ENCODE measurements at places on chromosomes 12 and 14.
A peak's percentile ranks its signal among the peaks of the same experiment; 100 is the strongest.

DNA sequence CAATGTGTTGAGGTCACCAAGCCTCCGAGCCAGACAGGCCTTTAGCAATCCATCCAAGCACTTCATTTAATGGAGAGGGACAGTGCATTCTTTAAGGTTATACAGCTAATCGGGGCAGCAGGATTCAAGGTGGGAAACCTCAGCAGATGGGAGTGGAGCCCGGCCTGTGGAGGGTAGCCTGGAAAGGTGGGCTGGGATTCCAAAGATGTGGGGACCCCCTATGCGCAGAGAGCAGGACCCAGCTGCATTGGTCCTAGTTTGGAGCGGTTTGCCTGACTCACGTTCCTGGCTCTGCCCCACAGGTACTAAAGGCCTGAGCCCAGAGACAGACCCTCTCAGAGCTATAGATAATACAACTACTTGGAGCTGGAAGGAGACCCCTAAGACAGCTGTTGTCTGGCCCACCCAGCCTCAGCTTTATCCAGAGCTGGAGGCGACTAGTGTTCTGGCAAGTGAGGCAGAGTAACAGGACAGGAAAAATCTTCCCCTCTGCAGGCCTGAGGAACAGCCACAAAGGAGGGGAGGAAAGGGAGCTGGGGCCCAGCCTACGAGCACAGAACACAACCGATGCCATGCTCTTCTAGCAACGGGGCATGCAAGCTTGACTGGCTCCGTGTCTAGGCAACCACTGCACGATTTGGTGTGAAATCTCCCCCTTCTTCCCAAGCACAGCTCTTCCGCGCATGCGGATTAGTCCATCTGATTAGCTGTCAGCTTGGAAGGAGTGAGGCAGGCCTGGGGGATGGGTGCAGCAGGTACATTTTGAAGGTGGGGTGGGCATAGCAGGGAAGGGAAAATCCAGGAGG lies 1.1 kb upstream of the MYH7 start:
- H3K4me1 ChIP-seq, result no peaks in the 10 kb centered on the region
- no peak overlapping the region for H3K27ac ChIP-seq
- DNase-seq, result no peak
- no peaks in the 10 kb centered on the region for H3K27me3 ChIP-seq
- H3K4me3 ChIP-seq, result no peak overlapping the region

DNA sequence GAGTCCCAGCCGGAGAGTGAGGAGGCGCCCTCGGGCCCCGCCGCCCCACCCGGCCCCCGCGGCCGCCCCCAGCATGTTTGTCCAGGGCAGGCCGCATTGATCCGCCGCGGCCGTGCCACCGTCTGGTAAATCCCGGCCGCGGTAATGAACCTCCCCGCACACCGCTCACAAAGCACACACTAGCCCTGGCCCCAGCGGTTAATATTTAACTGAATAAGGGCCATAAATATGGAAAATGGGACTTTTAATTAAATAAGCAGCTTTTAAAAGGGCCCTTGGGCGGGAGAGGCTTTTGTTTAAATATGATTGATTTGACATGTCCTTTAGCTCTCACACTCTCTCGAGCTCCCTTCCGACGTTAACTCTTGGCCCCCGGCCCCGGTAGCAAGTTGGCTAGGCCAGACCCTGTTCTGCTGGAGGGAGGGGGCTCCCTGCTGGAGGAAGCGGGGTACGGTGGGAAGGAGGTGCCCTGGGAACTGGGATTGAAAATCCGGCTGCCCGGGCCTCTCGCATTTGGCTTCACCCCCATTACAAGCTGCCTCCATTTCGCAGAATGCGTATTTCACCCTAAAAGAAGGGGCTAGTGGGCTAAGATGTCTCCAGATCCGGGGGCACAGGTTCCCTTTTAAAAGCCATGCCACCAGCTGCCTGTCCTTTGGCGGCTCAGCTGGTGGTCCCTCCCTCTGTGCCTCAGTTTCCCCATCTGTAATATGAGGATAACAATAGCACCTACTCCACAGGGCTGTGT lies 199.8 kb downstream of the RBM19 start:
- H3K36me3 ChIP-seq, result no peaks in the 10 kb centered on the region
- H3K27me3 ChIP-seq, result no peaks in the 10 kb centered on the region
- H3K4me3 ChIP-seq, result no peak overlapping the region
- H3K4me1 ChIP-seq, result no peaks in the 10 kb centered on the region

- H3K27me3 ChIP-seq, result no peaks in the 10 kb centered on the region
- H3K4me3 ChIP-seq, result no peak overlapping the region
- H3K4me1 ChIP-seq, result no peaks in the 10 kb centered on the region
- DNase-seq, result no peak
- no peak overlapping the region for H3K27ac ChIP-seq
These were observed 23.1 kb downstream of the ANG start for GRCh38 chr14:20711685-20712084.

DNA sequence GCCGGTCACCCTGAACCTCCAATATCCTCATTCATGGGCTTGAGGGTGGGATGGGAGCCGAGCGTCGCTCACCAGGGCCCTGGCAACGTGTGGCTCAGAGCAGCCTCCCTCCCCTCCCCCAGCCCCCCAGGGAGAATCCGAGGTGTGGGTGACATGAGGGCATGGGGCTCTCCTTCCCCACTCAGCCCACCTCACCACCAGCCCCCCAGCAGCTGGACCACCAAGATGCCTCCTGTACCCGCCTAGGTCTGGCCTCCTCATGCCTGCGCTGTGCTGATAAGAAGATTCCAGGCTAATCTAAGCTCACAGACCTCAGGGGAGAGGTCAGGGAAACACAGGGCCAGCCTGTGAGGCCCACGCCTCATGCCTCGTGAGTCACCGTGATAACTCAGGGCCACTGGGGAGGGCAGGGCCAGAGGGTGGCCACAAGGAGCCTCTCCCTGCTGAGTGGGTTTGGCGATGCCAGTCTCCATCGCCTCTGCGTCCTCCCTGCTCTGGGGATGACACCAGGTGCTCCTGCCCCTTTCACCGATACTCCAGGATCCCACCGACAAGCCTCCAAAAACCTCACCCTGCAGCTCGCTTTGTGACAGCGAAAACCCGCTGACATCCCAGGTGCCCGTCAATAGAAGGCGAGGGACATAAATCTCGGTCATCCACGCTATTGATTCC lies 56.9 kb downstream of the TESC start:
- no peaks in the 10 kb centered on the region for H3K4me1 ChIP-seq
- H3K27ac ChIP-seq, result no peak overlapping the region
- H3K4me3 ChIP-seq, result no peak overlapping the region
- no peaks in the 10 kb centered on the region for H3K36me3 ChIP-seq

DNA sequence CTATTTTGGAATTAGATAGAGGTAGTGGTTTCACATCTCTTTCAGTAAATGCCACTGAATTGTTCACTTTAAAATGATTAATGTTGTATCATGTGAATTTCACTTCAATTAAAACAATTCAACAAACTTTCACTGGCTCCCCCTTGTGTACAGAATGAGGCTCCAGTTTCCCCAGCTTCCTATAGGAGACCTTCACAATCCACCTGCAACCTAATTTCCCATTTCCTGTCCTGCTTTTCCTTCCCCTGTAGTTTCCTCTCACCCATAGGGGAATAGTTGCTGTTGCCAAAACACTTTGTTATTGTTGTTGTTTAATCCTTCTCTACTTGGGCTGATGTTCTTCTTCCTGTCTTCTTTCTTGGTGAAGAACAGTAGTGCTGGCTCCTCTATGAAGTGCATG lies 59.8 kb downstream of the NPAS3 start:
- H3K4me1 ChIP-seq, result no peaks in the 10 kb centered on the region
- no peaks in the 10 kb centered on the region for H3K36me3 ChIP-seq
- DNase-seq, result no peak
- H3K27me3 ChIP-seq, result no peaks in the 10 kb centered on the region

GRCh38 chr12:75960954-75961661 lies 70.5 kb downstream of the PHLDA1 start:
- no peak overlapping the region for H3K27ac ChIP-seq
- H3K4me1 ChIP-seq, result no peaks in the 10 kb centered on the region
- no peak for DNase-seq
- no peak overlapping the region for H3K4me3 ChIP-seq
- H3K27me3 ChIP-seq, result no peaks in the 10 kb centered on the region

- no peaks in the 10 kb centered on the region for H3K27me3 ChIP-seq
- DNase-seq, result no peak
- no peak overlapping the region for H3K27ac ChIP-seq
- no peaks in the 10 kb centered on the region for H3K4me1 ChIP-seq
- no peaks in the 10 kb centered on the region for H3K36me3 ChIP-seq
These were observed 7.7 kb downstream of the SLC7A7 start for GRCh38 chr14:22807432-22808087.

DNA sequence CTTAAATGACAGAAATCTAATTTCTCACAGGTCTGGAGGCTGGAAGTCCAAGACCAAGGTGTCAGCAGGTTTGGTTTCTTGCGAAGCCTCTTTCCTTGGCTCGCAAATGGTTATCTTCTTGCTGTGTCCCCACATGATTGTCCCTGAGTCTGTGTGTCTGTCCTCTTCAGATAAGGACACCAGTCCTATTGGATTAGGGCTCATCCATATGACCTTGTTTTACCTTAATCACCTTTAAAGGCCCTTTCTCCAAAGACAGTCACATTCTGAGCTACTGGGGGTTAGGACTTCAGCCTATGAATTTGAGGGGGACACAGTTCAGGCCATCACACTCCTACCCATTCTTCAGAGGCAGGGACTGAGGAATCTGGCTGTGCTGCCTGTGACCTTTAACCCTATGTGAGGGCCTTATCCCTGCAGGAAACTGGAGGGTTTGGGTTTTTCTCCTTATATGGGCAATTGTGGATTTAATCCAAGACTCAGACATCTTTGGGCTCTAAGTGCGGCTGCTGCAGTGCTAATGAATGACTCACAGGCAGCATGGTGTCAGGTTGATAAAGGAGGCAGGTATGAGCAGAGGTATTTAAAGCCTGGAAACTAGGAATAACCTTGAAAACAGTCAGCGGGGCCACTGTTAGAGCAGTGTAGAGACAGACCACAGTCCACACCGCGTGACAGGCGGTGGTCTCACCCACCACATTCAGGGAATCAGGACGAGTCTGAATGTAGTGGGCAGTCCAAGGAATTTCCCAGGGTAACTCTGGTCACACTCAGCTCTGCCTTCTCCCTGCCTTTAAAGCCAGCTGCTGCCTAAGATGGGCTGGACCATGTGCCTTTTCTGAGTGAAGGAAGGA lies 10.2 kb downstream of the TPCN1 start:
- H3K4me1 ChIP-seq, result peaks cover 39% of the 10 kb centered on the region
- no peaks in the 10 kb centered on the region for H3K36me3 ChIP-seq
- no peaks in the 10 kb centered on the region for H3K27me3 ChIP-seq
- peak overlapping the region; percentile 36 for H3K27ac ChIP-seq
- H3K4me3 ChIP-seq, result no peak overlapping the region

- no peaks in the 10 kb centered on the region for H3K36me3 ChIP-seq
- DNase-seq, result peak; percentile 8
- H3K27ac ChIP-seq, result peak overlapping the region; percentile 99
These were observed 1.2 kb downstream of the YBX3 start for GRCh38 chr12:10721651-10722501.

GRCh38 chr12:12387501-12387900 lies 30.6 kb downstream of the BORCS5 start:
- no peak overlapping the region for H3K4me3 ChIP-seq
- no peak overlapping the region for H3K27ac ChIP-seq
- H3K36me3 ChIP-seq, result no peaks in the 10 kb centered on the region
- no peaks in the 10 kb centered on the region for H3K27me3 ChIP-seq
- peaks cover 30% of the 10 kb centered on the region for H3K4me1 ChIP-seq
- DNase-seq, result no peak

- H3K4me1 ChIP-seq, result no peaks in the 10 kb centered on the region
- peaks cover 18% of the 10 kb centered on the region for H3K36me3 ChIP-seq
- H3K27me3 ChIP-seq, result no peaks in the 10 kb centered on the region
- H3K27ac ChIP-seq, result no peak overlapping the region
These were observed 10.7 kb downstream of the LLPH start for GRCh38 chr12:66119870-66120241.

DNA sequence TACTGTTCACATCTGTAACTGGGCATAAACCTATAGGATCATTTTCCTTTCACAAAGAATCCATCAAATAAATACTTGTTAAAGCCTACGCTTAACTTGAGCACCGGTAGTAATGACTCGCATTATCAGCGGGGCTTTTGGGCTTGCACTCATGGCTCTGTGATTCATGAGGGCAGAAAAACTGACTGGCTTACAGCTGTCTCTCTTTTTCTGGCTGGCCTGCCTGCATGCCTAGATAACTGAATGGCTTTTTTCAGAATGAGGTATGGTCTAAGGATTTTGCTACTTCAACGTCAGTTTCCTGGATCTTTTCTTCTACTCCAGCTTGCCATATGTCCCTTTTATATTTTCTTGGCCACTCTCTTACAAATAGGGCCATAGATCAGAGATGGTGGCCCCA lies 531.1 kb downstream of the NRXN3 start:
- H3K27ac ChIP-seq, result no peak overlapping the region
- no peaks in the 10 kb centered on the region for H3K36me3 ChIP-seq
- no peak for DNase-seq
- H3K4me1 ChIP-seq, result no peaks in the 10 kb centered on the region
- no peaks in the 10 kb centered on the region for H3K27me3 ChIP-seq
- H3K4me3 ChIP-seq, result no peak overlapping the region

DNA sequence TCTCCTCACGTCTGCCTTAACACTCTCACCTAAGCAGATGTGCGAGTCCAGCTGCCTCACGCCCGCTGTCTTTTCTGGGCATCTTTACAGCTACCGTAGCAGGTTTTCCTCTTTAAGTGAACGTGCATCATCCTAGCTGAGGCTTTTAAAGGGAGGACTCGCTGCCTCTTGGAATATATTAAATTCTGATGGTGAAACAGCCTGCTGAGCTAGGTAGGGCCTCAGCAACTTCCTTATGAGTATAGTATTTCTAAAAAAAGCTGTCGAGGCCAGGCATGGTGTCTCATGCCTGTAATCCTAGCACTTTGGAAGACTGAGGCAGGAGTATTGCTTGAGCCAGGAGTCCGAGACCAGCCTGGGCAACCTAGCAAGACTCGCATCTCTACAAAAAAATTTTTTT lies 32.2 kb downstream of the TESC start:
- H3K4me3 ChIP-seq, result no peak overlapping the region
- H3K4me1 ChIP-seq, result peaks cover 3% of the 10 kb centered on the region
- H3K36me3 ChIP-seq, result no peaks in the 10 kb centered on the region
- H3K27me3 ChIP-seq, result no peaks in the 10 kb centered on the region

GRCh38 chr14:77063571-77064171 lies 34.4 kb upstream of the CIPC start:
- H3K27me3 ChIP-seq, result no peaks in the 10 kb centered on the region
- H3K4me1 ChIP-seq, result peaks cover 12% of the 10 kb centered on the region
- DNase-seq, result no peak
- no peak overlapping the region for H3K4me3 ChIP-seq
- H3K27ac ChIP-seq, result no peak overlapping the region
- no peaks in the 10 kb centered on the region for H3K36me3 ChIP-seq

DNA sequence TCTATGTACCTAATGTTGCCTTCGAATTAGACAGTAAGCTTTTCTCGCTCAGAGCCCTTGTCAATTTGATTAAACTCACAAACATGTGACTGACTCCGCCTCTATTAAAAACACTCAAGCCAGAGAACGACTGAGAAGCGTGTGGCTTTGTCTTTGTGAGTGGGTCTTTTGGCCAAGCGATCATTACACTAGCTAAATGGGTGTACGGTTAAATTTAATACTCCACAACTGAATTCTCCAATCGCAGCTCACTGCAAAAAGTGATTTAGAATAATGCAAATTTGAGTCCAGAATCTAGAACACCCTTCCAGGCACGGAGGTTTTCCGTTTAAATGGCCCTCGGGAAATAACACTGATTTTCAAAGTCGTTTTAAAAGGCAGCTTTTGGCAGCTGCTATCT lies 253.7 kb downstream of the EFCAB11 start:
- H3K27me3 ChIP-seq, result no peaks in the 10 kb centered on the region
- peak overlapping the region; percentile 66 for H3K4me3 ChIP-seq
- DNase-seq, result no peak
- H3K27ac ChIP-seq, result peak overlapping the region; percentile 65
- no peaks in the 10 kb centered on the region for H3K36me3 ChIP-seq

GRCh38 chr12:52392465-52393007 lies 7.1 kb upstream of the KRT84 start:
- H3K4me1 ChIP-seq, result peaks cover 39% of the 10 kb centered on the region
- no peaks in the 10 kb centered on the region for H3K36me3 ChIP-seq
- no peak overlapping the region for H3K4me3 ChIP-seq
- peaks cover 5% of the 10 kb centered on the region for H3K27me3 ChIP-seq
- no peak for DNase-seq
